ENCODE measurements at places on chromosomes 3 and 15. TPM values are rescaled to one million over a fixed set of nuclear protein-coding genes. Genes with fewer than 3 reads are reported as not detected.

THRB gene
- 5.1 TPM for total RNA-seq

DNA sequence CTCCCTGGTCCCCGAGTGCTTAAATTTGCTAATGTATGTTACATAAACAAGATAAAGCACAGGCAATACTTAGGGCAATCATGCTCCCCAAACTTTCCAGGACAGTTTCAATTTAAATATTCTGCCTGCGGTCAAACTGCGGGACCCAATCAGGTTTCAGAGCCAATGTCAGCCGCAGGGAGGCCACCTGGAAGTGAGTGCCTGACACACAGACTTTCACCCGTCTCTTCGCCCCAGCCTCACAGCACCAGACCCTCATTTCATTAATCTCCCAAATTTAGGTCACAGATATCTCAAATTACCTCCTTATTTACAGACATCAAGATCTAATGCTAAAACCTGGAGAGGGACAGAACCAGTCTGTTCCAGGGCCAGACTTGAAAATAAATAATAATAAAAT is 107.2 kb upstream of the ALDH1A3 start:
- no peak for DNase-seq

DNA sequence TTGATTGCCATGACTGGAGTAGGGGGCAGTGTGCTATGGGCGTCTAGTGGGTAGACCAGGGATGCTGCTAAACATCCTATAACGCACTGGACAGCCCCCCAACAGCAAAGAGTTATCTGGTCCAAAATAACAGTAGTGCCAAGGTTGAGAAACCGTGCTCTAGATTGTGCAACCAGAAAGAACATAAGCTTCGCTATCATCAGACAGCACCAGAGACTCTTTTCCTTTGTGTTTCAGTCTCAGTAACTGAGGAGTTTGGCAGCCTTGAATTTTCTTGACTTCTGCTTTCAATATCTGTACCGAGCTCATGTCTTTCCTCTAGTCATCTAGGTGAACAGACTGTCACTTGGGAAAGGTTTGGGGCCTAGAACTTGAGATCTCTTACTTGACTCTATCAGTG is 8.8 kb downstream of the ARID3B start:
- DNase-seq, result no peak

DNA sequence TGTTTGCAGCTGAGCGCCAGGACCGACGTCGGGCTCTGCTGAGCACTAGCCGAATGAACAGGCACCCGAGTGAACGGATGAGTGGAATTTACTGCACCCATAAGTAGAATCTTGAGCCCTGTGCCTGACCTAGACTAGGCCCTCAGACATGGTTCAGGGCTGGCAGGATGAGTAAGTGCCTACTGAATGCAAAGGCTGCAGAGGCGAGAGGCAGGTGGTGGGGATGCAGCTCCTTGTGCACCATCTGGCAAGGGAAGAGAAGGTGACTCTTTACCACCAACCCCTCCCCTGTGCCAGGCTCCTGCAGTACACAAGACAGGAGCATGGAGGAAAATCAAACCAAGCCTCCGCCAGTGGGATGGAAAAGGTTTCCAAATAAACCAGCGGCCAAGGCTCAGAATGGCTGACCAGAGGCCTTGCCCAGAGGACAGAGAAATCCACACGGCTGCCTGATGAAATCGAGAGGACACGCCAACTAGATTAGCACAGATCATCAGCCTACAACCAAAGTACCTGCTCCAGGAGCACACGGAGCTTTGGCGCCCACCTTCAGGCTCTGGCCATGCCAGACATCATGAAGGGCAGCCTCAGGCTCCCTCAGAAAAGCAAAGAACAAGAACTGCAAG is 141.7 kb upstream of the IQSEC1 start:
- no peak for DNase-seq

DNA sequence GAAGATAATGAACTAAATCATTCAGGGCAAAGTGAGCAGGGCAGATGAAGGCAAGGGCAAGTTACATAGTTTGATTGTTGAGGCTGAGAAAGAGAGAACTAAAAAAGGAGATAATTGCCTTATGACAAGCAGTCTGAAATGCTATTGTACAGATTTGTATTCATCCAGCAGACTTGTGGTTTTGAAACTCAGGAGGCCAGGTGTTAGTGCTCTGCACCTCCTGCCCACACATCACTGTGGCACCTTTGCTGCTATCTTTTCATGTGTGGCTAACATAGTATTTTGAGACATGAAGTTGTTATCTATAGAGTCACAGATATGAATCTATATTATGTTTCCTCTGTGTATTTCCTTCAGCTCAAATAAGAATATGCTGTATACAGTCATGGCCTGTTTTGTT is 24.3 kb upstream of the SUCLG2 start:
- no peak for DNase-seq

SHC4 gene
- 0.76 TPM for total RNA-seq

GRCh38 chr15:60074181-60074885 is 70.2 kb downstream of the FOXB1 start:
- peak; percentile 63 for DNase-seq

ALDH1A2 gene
- total RNA-seq, result not detected

DNA sequence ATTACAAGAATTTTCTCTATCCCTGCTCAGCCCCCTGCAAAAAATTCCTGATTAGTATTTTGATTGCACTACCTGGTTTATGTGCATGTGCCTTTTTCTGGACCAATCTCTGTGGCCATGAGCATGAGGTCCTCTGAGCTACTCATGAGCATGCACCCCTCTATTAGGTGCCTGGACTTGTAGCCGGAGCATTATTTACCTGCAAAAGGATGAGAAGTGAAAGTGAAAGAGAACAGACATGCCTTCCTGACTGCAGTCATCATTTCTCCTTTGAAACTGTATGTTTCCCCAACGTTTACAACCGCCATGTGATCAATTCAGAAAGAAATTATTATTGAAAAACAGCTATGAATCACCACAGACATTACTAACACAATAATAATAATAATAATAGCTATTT is 1008.8 kb downstream of the ROBO2 start:
- DNase-seq, result no peak

GRCh38 chr3:48018841-48019240 is 2.6 kb upstream of the MAP4 start:
- peak; percentile 72 for DNase-seq

- no peak for DNase-seq
Observed at GRCh38 chr3:60282866-60283265, 968.4 kb downstream of the FHIT start.

GRCh38 chr15:27220199-27220598 is 249.2 kb downstream of the GABRG3 start:
- DNase-seq, result no peak

GOLGA6A gene
- not detected for total RNA-seq

GRCh38 chr3:112365035-112365434 is 32.1 kb downstream of the CD200 start:
- DNase-seq, result no peak

SLC27A2 gene
- not detected for total RNA-seq
